ENCODE measurements at places on chromosomes 6 and 20.

DNA sequence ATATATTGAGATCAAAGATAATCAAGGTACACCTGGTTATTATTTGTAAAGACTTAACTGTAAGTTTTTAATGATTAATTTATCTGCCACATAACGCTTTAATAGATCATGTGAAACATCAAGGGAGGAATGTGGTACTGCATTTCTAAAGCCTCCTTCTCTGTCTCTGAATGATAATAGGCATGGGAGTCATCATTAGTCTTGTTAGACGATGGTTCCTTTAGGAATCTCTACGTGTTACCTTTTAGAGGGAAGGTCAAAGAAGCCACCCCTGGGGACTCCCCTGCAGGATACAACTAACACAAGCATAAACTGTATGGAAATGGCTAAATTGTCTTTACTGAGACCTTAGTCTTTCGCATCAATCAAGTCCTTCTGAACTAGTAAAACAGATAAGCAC, 173.6 kb upstream of the MCHR2 start:
- no peak for DNase-seq

DNA sequence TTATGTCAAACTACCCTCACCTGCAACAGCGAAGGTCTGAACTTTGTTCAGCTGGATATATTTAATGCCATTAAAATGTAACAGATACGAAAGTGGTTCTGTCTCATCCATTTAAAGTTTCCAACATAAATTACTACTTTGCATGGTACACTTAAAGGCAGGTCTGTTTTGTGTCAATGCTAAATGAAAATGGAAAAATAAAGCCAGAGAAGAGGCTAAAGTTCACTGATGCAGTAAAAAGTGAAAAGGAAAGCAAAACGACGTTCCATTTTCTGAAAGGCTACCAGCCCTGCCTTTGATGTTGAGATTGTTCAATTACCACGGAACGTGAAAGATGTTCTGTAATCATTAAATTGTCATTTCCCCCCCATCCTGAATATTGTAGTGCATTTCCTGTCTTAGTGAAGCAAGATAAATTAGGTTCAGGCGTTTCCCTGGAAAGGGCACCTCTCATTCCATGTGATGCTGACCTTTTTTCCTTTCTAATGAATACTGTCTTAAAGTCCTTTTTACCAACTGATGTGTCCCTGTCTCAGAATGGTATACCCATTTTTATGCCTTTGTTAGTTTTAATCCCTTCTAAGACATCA, 334.7 kb upstream of the JAG1 start:
- no peak for DNase-seq

- no peak for DNase-seq
Observed at GRCh38 chr6:33929575-33930288, 125.9 kb upstream of the MLN start.

DNA sequence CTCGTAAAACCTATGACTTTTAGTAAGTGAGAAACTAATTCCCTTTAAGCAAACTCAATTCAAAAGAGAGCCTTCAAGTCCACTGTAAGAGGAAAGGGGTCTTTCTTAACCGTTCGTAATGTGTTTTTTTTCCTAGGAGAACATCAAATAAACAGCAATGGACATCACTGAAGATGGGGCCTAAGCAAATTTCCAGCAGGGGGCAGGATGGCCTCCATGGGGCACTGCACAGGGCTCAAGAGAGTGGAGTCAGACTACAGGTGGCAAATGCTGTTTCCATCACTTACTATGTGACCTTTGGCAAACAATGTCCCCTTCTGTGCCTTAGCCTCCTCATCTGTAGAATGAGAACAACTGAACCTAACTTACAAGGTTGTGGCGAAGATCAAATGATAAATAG, 88.7 kb downstream of the ARHGAP18 start:
- DNase-seq: no peak

GRCh38 chr6:46011188-46012085, 4.2 kb downstream of the CLIC5 start:
- no peak for DNase-seq

- no peak for DNase-seq
Observed at GRCh38 chr6:136721467-136721866, 70.8 kb downstream of the MAP3K5 start.
